ENCODE measurements at places on chromosomes 2 and 18.

DNA sequence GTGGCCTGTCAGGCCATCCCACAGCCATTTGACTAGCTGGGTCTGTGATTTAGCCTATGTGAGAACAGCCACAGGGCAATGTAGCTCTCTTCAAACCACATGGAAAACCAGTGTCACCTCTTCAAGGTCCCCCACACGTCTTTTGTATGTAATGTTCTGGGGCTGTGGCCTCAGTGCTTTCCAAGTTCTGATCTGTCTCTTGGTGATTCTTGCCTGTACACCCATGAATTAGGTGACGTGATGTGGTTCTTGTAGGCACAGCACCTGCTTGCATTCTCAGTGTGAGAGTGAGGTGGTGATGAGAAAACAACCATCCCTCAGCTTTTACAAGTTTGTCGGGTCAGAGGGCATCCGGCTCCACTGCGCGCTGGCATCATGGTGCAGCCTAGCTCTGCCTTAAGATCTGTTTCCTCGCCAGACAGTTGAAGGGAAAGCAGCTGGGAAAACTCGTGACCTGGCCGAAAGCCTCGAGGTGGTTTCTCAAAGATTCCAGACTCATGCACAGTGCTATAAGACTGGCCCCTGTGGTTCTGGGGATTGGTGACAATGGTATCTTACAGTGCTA lies 125.8 kb downstream of the TANC1 start:
- DNase-seq: no peak

DNA sequence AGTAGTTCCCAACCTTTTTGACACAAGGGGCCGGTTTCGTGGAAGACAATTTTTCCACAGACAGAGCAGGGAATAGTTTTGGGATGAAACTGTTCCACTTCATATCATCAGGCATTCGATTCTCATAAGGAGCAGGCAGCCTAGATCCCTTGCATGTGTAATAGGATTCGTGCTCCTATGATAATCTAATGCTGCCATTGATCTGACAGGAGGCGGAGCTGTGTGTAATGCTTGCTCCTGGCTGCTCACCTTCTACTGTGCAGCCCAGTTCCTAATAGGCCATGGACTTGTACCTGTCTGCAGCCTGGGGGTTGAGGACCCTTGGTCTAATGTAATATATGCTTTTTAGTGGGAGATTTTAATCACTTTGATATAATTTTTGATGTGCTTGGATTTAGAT lies 188.7 kb upstream of the KLHL14 start:
- no peak for DNase-seq

GRCh38 chr2:16324544-16324937 lies 341.1 kb downstream of the CYRIA start:
- DNase-seq: no peak

- peak; percentile 85 for DNase-seq
Observed at GRCh38 chr18:3593904-3594759, 144.2 kb downstream of the TGIF1 start.

DNA sequence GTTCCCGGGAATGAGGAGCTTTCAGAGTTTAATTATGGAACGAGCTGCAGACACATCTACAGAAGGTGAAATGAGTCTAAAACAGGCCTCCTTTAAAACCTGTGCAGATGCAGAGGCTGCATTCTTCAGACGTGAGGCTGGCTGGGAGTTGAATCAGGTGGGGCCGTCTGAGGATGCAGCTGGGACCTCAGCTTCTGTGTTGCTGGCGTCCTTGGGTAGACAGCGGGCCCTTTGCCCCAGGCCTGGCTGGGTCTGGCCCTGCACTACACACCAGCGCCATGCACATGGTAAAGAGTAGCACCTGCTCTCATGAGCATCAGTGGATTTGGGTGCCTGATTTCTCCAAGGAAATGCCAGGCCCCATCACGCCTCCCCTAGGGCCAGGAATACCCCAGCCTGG lies 67.3 kb downstream of the TMEM18 start:
- DNase-seq: no peak

DNA sequence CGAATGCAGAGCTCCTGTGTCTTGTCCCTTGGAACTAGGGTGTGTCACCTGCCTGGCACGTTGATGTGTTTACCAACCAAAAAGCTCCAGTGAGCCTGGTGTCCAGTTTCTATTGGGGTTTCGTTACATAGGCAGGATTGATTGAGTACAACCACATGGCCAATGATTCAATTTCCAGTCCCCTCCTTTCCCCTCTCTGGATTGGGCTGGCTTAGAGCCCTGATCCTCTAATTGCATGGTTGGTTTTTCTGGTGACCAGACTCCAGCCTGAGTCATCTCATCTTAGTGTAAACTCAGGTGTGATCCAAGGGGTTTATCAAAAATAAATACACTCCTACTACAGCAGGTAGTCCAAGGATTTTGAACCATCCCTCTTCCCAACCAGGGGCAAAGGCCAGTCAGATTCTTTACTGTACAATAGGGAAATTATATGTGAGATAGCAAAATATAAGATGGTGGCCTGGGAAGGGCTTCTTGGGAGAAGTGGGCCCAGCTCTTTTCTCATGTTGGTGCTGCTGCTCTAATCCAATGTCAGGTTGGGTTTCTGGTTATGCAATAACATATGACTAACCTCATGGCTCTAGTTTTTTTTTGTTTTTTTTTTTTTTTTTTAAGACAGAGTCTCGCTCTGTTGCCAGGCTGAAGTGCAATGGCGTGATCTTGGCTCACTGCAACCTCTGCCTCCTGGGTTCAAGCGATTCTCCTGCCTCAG lies 64.7 kb upstream of the MGAT5 start:
- DNase-seq: no peak

DNA sequence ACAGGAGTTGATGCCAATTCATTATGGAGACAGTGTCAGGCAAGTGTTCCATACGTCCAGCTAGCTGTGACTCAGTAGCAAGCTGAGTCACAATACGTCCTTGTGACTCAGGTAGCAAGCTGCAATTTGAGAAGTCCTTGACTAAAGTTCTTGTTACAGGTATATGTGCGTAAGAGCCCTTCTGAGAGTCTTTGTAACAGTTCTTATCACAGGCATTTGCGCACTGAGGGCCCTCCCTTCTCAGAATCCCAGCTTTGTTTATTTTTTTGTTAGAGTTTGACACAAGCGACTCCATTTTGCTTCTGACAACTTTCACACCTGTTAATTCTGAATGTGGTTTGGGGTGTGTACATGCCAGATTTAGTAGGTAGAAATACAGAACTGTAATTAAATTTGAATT lies 20.1 kb upstream of the ACMSD start:
- no peak for DNase-seq

- no peak for DNase-seq
Observed at GRCh38 chr2:68835621-68836020, 35.6 kb downstream of the BMP10 start.

GRCh38 chr2:67922080-67922785 lies 140.6 kb downstream of the C1D start:
- no peak for DNase-seq

GRCh38 chr2:15883684-15884083 lies 56.7 kb upstream of the MYCN start:
- DNase-seq: no peak

- no peak for DNase-seq
Observed at GRCh38 chr2:45885171-45885621, 233.7 kb downstream of the PRKCE start.

All from GM12864 (cell line).